ENCODE measurements at places on chromosomes 12 and 14.
A peak's percentile ranks its signal among the peaks of the same experiment; 100 is the strongest.

DNA sequence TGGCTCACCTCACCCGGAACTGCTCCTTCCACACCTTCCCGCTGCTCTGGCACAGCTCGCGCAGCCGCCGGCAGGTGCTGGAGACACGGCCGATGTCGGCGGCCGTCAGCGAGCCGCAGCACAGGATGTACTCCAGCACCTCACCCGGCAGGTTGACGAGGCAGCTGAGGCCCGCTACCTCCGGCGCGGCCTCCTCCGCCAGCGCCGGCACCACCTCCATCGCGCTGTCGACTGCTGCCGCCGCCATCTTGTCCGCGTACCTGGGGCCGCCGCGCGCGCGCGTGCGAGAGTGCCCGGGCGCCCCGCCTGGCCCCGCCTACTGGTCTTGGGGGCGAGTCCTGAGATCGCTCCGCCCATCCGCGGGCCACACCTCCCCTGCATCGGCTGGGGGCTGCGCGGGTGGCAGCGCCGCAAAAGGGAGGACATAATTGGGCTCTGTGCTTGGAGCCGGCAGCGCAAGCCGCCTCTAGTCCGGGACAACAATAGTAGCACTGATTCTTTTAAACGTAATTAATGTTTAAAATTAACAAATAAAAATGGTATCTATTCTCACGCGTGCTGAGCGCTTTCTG is at the start of gene FBXO21:
Gene FBXO21, minus strand, starts transcription at position 261 of the 572 bp plus-strand sequence. Its CDS starts 14 bp downstream, at position 247.
- H3K27ac ChIP-seq, result peak within 1 kb of the TSS; percentile 78
- H3K4me1 ChIP-seq, result peaks cover 3% of the 10 kb centered on the region
- no peaks in the 10 kb centered on the region for H3K27me3 ChIP-seq
- DNase-seq, result peak; percentile 94

GRCh38 chr14:100375266-100375962 is 52.3 kb downstream of the SLC25A47 start:
- H3K27ac ChIP-seq, result peak overlapping the region; percentile 54
- peak overlapping the region; percentile 72 for H3K4me3 ChIP-seq
- no peaks in the 10 kb centered on the region for H3K27me3 ChIP-seq
- no peaks in the 10 kb centered on the region for H3K36me3 ChIP-seq
- H3K4me1 ChIP-seq, result peaks cover 2% of the 10 kb centered on the region
- DNase-seq, result peak; percentile 65

- H3K4me1 ChIP-seq, result no peaks in the 10 kb centered on the region
- DNase-seq, result no peak
- H3K36me3 ChIP-seq, result no peaks in the 10 kb centered on the region
- no peak overlapping the region for H3K4me3 ChIP-seq
- H3K27ac ChIP-seq, result no peak overlapping the region
- no peaks in the 10 kb centered on the region for H3K27me3 ChIP-seq
These were observed 1.5 kb downstream of the LGR5 start for GRCh38 chr12:71440763-71441748.

- no peak overlapping the region for H3K4me3 ChIP-seq
- H3K27me3 ChIP-seq, result no peaks in the 10 kb centered on the region
- no peak overlapping the region for H3K27ac ChIP-seq
- H3K36me3 ChIP-seq, result no peaks in the 10 kb centered on the region
- peaks cover 4% of the 10 kb centered on the region for H3K4me1 ChIP-seq
These were observed 62.2 kb downstream of the PPP1R36 start for GRCh38 chr14:64612021-64612380.

DNA sequence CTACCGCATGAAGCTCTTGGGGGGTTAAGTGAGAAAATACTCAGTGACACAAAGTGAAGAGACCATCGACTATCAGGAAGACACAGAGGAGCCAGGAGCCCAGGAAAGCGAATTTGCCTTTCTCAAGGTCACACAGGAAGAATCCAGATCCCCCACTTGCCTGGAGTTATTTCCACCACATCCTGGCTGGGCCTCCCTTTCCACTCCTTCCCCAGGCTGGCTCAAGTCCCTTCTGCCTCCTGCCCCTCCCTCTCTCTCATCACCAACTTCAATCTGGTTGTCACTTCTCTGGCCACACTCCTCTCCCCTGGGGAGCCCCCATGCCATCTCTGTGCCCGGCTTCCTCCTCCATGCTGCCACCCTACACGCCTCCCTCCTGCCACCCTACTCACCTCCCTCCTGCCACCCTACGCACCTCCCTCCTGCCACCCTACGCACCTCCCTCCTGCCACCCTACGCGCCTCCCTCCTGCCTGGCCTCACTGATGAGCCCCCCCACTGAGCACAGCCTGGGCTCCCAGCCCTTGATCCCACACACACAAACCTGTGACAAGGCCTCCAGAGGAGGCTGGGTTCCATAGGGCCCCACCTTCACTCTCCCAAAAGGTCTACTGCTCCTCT is 6.3 kb downstream of the SCNN1A start:
- H3K27me3 ChIP-seq, result no peaks in the 10 kb centered on the region
- H3K27ac ChIP-seq, result no peak overlapping the region
- H3K4me3 ChIP-seq, result no peak overlapping the region
- H3K4me1 ChIP-seq, result peaks cover 5% of the 10 kb centered on the region
- no peaks in the 10 kb centered on the region for H3K36me3 ChIP-seq
- peak; percentile 20 for DNase-seq

DNA sequence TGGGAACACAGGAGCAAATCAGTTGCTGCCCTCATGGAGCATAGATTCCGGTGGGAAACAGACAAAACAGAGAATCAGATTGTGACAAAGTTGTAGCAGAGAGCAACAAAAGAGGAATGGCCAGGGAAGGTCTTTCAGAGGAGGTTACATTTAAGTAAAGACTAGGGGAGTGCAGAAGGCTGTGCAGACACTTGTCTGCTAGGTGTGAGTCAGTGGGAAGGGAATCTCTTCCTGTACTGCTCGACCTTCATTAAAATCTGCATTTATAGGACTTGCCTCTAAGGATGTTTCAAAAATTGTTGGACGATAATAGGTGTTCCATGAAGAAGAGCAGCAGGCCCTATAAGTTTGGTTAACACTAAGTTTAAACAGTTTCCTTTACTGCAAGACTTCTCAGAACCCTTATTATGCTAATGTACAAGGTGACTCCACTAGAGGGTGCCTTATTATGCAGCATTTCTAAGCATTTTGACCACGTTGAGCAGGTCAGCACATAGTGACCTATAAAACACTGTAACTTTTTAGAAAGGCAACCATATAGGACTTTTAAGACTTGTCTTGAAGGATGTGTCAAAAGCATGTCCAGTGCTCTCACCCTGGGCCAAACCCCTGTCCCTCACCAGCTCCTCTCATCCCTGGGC is 91.8 kb upstream of the RIC8B start:
- no peak overlapping the region for H3K4me3 ChIP-seq
- no peak overlapping the region for H3K27ac ChIP-seq
- no peaks in the 10 kb centered on the region for H3K27me3 ChIP-seq
- H3K36me3 ChIP-seq, result no peaks in the 10 kb centered on the region

DNA sequence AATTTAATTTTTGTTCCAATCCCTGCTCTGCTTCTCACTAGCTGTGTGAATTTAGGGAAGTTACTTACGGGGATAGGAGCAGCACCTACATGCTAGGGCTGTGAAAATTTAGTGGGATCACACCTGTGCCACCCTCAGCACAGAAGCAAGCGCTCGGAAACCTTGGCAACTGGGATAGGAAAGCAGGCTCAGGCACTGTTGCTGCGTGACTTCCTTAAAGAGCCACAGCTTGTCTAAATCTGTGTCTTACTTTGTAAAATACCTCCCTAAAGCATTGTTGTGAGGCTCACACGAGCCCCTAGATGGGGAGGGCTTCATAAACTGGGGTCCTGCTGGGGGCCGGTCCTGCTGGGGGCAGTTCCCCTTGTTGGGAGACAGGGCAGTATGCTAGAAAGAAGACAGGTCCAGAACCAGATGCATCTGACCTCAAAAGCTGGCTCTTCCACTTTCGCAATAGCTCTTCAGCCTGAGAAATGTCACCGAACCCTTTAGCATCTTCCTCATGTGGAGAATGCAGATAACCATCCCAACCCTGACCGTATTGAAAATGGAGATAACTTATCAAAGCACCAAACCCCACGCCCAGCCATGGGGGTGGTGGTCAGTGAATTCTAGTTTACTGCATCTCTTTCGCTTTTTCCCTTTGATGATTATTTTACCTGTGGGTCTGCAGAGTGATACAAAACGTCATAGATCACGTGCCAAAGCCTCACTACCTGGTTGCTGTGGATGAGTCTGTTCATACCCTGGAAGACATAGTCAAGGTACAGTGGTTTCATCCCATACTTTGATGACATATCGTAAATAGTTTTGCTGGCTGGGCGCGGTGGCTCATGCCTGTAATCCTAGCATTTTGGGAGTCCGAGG is 54.1 kb downstream of the AK7 start:
- no peak overlapping the region for H3K4me3 ChIP-seq
- H3K27ac ChIP-seq, result no peak overlapping the region
- H3K27me3 ChIP-seq, result no peaks in the 10 kb centered on the region

DNA sequence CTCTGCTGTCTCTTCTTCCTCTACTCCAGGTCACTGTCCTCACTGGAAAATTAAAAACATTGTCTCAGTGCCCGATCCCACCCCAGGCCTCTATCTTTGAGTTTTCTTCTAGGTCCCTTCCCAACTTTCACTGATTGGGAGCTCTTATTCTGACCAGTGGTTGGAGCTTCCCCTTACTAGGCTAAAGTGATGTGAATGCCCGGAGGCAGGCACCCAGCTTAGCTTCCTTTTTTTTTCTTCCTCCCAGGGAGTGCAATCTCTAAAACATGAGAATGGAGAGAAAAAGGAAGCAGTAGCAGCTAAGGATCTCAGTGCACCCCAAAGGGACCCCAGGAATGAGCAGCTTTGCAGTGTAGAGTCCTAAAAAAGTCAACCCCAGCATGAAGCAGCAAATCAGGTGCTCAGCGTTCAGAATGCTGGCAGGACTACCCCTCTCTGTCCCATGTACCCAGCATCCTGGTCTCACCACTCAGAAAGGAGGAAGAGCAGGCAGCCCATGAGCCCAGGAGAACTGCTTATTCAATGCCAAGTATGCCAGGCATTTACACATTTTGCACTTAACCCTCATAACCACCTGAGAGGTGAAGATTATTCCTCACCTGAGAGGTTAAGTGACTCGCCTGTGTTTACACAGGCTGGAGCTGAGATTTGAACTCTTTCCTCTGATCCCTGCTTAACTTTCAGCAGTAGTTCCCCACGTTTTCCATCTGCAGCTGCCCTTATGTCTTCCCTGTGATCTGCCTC is 146.2 kb upstream of the PWP1 start:
- H3K36me3 ChIP-seq, result no peaks in the 10 kb centered on the region
- DNase-seq, result no peak
- H3K27ac ChIP-seq, result no peak overlapping the region
- no peaks in the 10 kb centered on the region for H3K4me1 ChIP-seq

DNA sequence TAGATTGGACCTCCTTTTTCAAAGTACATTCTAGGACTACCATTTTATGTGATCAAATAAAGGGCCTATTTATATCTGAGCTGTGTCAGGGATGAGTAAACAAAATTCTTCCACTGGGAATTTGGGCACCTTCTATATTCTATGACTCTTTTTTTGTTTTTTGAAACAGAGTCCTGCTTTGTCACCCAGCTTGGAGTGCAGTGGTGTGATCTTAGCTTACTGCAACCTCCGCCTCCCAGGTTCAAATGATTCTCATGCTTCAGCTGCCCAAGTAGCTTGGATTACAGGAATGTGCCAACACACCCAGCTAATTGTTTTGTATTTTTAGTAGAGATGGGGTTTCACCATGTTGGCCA is 64.8 kb downstream of the DRAM1 start:
- H3K36me3 ChIP-seq, result no peaks in the 10 kb centered on the region
- H3K27me3 ChIP-seq, result no peaks in the 10 kb centered on the region
- no peak for DNase-seq
- H3K27ac ChIP-seq, result no peak overlapping the region
- peaks cover under 1% of the 10 kb centered on the region for H3K4me1 ChIP-seq

GRCh38 chr12:49059299-49060171 is 1.1 kb downstream of the KMT2D start:
- peak overlapping the region; percentile 61 for H3K27ac ChIP-seq
- peaks cover 21% of the 10 kb centered on the region for H3K4me1 ChIP-seq
- DNase-seq, result peak; percentile 60
- no peaks in the 10 kb centered on the region for H3K27me3 ChIP-seq
- peak overlapping the region; percentile 91 for H3K4me3 ChIP-seq

GRCh38 chr14:30417121-30417520 is 141.8 kb upstream of the G2E3 start:
- H3K4me1 ChIP-seq, result no peaks in the 10 kb centered on the region
- H3K27me3 ChIP-seq, result no peaks in the 10 kb centered on the region
- H3K36me3 ChIP-seq, result no peaks in the 10 kb centered on the region
- no peak overlapping the region for H3K4me3 ChIP-seq
- DNase-seq, result no peak
- no peak overlapping the region for H3K27ac ChIP-seq

GRCh38 chr12:51977320-51977753 is 25.8 kb downstream of the ACVR1B start:
- H3K36me3 ChIP-seq, result no peaks in the 10 kb centered on the region
- no peak overlapping the region for H3K27ac ChIP-seq
- H3K27me3 ChIP-seq, result no peaks in the 10 kb centered on the region
- DNase-seq, result no peak

DNA sequence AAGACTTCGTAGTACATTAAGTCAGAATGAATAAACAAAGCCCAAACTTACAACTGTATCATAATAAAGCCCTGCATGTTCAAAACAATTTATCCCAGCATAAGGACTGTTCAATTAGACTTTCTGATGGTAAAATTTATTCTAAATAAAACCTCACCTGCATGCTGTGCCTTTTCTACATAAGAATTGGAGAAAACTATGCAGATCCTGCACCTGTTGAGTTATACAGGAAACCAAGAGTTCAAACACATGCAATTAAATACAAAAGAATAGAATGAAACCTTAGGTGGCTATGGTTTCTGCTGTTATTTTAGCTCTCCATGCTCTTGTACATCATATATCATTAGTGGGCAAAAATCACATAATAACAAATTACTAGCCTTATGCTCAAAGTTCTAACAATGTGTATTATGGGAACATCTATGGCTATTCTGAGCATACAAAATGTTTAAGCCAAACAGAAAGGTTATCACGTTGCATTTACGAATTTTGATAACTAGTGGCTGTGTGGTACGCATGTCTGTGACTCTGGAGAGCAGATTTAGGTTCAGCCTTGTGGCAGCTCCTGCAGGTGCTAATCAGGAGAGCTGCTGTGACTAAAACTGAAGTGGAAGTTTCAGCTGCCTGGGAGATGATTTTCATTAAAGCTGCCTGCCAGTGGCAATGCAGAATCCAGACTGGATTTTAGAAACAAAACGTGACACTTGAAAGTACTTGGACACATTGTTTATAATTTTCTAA is 36.1 kb upstream of the LRFN5 start:
- no peaks in the 10 kb centered on the region for H3K27me3 ChIP-seq
- H3K4me3 ChIP-seq, result no peak overlapping the region
- no peaks in the 10 kb centered on the region for H3K4me1 ChIP-seq
- H3K27ac ChIP-seq, result no peak overlapping the region
- H3K36me3 ChIP-seq, result no peaks in the 10 kb centered on the region

DNA sequence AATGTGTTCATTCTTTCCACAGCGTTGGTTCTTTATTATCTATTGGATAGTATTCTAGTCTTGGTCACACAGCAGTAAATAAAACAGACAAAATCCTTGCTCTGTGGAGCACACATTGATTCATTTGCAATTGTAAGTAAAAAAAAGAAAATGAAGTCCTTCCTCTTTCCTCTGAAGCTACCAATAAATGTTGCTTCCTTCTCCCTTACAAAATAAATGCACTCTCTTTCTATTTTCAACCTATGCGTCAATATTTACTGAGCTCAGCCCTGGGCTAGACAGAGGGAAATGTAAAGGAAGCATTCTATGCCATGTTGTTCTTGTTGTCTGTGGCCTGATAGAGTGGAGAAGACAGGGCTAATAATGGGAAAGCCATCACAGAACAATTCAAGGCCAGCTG is 2.9 kb downstream of the ABHD12B start:
- H3K4me3 ChIP-seq, result no peak overlapping the region
- no peak overlapping the region for H3K27ac ChIP-seq
- H3K27me3 ChIP-seq, result no peaks in the 10 kb centered on the region

GRCh38 chr12:47437570-47437969 is 268.3 kb downstream of the RPAP3 start:
- H3K27ac ChIP-seq, result no peak overlapping the region
- H3K4me1 ChIP-seq, result no peaks in the 10 kb centered on the region
- H3K27me3 ChIP-seq, result no peaks in the 10 kb centered on the region
- H3K36me3 ChIP-seq, result no peaks in the 10 kb centered on the region
